ENCODE measurements at places on chromosomes 2 and 18.

DNA sequence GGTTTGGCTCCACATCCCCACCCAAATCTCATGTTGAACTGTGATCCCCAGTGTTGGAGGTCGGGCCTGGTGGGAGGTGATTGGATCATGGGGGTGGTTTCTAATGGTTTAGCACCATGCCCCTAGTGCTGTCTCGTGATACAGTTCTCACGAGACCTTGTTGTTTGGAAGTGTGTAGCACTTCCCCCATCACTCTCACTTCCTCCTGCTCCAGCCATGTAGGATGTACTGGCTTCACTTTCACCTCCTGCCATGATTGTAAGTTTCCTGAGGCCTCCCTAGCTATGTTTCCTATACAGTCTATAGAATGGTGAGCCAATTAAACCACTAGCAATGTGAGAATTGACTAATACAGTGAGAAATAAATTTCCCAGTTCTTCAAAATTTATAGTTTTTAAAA is 325.9 kb downstream of the FSIP2 start:
- no peak for DNase-seq

DNA sequence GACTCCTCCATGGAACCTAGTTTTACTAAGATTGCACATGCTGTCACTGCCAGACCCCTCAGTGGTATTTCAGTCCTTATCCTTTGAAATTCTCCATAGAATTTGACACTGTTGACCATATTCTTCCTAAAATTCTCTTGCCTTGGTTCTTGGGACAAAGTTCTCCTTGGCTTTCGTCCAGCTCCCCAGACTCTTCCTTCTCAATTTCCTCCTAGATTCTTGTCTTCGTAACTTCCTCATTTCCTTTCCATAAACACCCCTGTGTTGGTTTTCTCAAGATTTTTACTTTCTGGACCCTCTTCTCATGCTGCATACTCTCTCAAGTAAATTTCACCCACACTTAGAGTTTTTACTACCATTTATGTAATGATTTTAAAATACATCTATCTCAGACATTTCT is 96.6 kb upstream of the TWSG1 start:
- no peak for DNase-seq

DNA sequence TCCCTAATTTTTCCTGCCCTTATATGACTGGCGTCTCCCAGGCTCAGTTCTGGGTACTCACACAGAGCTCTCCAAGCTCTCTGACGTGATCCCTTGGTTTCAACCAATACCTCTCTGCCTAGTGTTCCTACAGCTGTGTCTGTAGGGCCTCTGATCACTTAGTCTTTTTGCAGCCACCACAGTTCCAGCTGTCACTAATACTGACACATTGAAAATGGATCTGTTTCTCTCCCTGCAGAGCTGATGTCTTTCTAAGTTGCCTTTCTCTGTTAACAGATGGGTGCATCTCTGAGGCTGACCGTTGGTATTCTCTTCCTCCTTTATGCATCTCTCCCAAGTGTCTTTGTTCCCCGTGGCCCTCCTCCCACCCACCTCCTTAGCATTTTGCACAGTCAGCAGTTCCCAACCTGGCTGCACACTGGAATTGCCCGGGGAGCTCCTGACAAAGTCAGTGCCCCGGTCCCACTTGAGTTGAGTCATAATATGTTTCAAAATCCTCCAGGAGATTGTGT is 62.5 kb downstream of the CERS6 start:
- DNase-seq = no peak

DNA sequence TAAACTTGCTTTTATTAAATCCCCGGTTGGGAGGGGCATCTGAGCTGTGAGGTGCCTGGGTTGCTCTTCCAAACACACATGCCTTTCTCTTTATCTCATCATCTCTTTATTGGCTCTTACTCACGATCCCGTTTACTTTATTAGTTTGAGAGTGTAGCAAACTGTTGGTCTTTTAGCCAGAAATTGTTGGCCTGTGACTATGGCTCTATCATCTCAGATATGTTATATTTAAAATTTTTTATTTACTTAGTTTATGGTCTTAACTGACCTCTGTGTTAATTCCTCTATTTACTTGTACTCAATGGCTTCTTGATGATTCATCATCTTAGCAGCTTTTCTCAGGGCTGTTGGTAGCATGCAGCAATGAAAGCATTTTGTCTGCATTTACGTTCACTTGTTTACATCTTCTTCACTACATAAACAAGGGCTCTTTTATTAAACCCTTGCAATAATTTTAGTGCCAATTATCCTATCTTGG is 408.4 kb downstream of the HRH4 start:
- no peak for DNase-seq

- no peak for DNase-seq
These were observed 55.1 kb downstream of the RALBP1 start for GRCh38 chr18:9530226-9531009.

GRCh38 chr2:230627806-230628724 is 84.6 kb upstream of the CAB39 start:
- DNase-seq = peak; percentile 41

DNA sequence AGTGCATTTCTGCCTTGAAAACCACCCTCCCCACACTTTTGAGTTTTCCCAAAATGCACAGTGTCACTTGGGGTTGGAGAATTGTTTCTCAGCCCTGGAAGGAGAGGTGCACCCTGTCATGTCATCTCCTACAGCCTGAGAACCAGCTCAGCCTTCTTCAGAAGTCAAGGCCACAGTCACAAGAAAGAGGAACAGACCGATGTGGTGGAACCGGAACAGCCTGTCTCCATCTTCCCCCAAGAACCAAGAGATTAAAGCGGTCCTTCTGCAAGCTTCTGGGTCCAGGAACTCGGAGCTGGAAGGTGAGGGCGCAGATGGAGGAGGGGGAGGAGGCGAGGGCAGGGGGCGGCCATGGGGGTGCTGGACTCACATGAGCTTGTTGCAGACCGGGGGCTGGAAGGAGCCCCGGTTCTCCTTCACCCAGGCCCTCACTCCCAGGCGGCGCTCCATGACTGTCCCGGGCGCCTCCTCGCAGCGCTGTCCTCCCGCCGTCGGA is 248 bp downstream of the HAAO start:
- DNase-seq = no peak

DNA sequence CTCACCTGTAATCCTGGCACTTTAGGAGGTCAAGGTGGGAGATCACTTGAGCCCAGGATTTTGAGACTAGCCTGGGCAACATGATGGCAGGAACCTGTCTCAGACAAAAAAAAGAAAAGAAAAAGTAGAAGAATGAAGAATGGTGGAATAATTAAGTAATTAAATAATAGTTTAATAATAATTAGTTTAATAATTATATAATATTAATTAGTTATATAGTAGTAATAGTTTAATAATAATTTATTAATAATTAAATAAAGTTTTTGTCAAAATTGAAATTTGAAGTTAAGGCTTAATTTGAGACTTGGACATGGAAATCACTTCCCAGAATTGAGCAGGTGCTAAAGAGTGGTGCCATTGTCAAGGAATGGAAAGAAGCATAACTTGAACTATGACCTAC is 52.2 kb upstream of the ABCA12 start:
- no peak for DNase-seq

DNA sequence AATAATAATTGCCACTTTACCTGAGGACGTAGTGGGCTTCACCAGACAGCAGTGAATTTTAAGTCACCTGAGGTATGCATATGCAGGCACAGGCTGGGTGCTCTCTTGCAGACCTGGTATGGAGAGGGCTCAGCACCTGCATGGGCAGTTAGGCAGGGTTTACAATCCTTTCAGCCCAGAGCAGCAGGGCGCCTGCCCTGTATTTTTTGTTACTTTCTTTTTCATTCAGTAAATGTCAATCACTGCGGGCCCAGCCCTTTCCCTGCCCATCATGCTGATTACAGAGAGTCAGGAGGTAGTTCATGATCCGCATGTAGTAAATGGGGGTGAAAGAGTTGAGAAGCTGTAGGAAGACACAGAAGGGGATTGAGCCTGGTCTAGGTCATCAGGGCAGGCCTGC is 147.0 kb upstream of the ALPP start:
- DNase-seq = no peak

DNA sequence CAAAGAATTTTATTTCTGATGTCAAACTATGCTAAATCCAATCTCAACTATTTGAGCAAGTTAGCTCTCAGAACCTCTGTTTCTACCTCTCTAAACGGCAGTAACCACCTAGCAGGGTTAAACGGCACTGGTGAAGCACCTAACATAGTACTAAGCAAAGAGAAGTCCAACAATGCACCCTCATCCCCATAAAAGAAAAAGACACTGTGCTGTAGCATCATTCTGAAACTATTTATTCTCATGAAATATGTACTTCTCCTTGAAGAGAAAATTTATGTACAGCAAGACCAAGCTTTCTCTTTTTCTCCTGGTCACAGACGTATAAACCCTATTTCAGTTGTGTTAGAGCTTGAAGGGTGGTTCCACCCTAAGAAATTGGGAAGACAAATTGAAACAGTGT is 4.8 kb downstream of the MEX3C start:
- DNase-seq = no peak

DNA sequence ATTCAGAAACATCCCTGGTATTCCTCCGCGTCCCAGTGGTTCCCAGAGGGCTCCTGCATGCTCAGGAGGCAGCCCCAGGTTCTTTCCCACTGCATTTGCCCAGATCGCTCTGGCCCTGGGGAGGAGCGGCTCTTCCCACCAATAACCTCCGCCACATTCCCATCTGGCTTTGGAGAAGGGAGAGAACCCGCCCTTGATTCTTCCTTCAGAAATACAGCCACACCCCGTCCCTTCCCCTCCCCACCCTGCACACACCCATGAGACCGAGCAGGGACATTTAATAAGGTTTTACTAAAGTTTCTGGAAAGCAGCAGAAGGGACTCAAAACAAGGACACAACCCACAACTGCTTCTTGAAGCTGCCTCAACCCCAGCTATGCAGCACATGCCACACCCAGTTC is 21.9 kb downstream of the ARID5A start:
- DNase-seq = no peak

DNA sequence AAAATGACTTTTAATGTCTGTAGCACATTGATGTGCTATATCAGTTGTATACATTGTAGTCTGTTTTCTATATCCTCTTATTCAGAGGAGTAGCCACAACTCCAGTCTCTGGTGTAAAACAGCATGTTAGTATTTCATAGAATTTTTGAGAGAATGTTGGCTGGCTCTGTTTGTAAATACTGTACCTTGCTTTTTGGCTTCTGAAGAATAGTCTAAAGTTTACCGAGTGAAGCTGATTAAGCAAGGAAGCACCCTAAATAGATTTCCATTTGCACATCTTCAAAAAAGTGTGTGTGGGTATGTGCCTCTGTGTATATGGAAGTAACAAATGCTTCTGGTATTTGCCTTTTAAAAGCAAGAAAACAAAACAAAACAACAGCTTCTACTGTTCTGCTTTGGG is 50.5 kb downstream of the MAP4K4 start:
- DNase-seq = no peak

DNA sequence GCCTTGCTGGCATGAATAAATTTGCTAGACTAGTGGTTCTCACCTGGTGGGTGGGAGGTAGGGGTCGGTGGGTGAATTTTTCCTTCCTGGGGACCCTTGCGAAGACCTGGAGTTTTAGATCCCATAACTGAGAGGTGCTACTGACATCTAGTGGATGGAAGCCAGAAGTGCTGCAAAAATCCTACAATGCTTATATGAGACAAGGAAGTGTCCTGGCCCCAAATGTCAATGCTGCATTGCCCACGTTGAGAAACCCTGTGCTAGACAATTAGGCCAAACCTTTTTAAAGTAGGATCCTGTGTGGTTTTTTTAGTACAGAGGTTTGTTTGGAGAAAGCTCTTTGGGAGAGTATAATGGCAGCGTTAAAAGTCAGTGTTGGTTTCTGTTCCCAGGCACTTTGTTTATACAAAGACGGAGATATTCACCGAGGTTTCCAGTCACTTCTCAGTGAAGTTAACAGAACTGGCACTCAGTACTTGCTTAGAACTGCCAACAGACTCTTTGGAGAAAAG is 9.6 kb downstream of the SERPINB8 start:
- DNase-seq = peak; percentile 22

DNA sequence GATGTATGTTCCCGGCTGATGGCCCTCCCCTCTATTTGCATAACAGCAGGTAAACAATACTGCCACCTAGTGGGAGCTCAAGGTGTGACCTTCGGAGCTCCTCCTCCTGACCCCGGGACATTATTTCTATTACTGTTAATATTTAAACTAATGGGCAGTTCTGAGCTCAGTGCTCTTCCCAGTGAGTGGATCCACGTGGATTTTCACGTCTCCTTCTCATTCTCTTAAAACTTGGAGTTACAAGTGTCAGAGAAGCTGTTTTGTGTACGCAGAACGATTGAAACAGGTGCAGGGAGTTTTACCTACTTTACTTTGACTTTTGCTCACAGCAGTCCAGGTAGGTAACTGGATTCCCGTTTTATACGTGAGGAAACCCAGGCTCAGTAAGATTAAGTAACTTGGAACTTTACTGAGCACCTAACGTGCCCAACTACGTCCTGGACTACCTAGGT is 127.3 kb downstream of the PRKCE start:
- peak; percentile 81 for DNase-seq

DNA sequence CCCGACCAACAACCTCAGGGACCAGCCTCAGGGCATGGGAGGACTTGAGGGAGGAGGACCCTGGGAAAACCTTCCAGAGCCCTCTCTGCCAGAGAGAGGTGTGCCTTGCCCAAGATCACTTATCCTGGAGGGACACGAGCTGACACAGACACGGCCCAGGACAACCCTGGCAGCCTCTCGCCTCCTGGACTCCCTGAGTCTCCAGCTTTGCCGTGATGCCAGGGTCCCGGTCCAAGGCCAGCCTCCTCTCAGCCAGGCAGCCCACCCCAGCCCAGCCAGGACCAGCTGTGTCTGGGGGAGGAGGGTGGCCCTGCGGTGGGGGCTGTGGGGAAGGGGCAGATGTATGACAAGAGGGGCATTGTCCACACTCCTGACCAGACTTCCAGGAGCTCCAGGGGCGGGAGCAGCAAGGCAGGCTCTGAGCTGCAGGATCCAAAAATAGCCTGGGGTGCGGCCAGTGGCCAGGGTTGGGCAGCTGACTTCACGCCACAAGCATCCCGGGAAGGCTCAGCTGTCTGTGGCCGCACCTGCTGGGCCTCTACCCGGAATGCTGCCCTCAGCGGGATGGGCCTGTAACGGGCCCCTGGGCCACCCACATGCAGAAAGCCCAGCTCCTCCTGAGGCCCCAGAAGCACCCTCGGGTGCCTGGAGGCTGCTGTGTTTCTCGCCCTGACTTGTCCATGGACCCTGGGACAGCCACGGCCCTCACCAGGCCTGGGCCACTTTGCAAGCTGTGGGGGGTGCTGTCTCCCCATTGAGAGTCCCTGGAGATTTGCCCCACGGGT is 65.5 kb upstream of the GPC1 start:
- no peak for DNase-seq

- DNase-seq = no peak
These were observed 15.7 kb upstream of the TRIB2 start for GRCh38 chr2:12700989-12701388.

DNA sequence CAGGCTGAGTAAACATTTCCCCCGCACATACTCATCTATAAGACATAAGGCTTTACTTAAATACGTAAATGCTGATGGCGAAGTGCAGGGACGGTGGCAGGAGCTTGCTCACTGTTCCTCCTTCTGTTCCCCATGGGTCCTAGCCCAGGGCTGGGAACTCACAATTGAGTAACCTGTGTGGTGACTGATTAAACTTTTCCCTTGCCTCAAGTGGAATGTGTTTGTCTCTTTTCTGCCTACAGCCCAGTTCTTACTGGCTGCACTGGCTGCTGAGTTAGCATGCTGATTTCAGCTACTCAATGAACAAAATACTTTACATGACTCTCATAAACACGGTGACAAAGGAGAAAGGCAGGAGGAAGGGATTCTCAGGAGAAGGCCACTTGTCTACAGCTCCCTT is 87.3 kb downstream of the MARCO start:
- no peak for DNase-seq

- DNase-seq = no peak
These were observed 321.2 kb upstream of the VRK2 start for GRCh38 chr2:57725337-57725947.

Measured in erythroblast (primary cell).